Vagina (tissue), 2 donors: ENCODE measurements at places on chromosomes 1 and 21.

GRCh38 chr1:204587621-204588020 lies 71.4 kb downstream of the MDM4 start:
- no peak for DNase-seq

DNA sequence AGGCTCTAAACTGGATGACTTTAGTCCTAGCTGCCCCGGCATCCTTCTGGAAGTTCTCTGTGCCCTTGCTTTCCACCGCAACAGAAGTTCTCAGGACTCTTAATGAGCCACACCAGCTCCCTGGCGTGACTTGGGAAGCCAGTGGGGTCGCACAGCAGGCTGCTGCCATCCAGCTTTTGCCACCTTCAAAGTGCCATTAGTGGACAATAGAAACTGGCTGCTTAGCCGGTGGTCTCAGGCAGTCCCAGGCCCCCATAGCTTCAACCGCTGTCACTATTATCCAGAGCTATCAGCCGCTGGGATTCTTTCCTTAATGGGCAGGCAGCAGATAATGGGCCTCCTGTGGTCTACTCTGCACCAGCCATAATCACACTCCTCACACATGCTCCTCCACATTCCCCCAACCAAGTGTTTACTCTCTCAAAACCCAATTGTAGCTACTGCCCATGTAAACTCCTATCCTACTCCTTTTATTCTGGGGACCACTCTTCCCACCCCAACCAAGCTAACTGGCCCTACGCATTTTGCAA lies 37.3 kb downstream of the PLEKHA6 start:
- no peak for DNase-seq

DNA sequence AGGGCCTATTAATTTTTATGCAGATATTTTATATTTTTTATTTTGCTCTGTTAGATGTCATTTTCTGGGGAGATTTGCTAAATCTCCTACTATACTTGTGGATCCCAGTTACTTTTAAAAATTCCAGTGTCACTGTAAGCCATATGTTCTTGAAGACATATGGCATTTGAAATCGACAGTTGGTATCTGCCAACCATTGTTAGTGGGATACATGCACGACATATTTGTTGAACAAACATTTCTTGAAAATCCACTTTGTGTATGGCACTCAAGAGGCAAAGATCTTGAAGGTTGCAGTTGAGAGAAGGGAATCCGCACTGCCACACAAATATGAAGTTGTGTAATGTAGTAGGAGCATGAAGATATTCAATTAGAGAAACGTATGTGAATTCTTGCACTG lies 287.7 kb downstream of the HHAT start:
- DNase-seq: no peak

GRCh38 chr1:101330427-101331130 lies 93.8 kb downstream of the S1PR1 start:
- DNase-seq: no peak
